RWPE1 (cell line): ENCODE measurements at places on chromosomes 6 and 20.

DNA sequence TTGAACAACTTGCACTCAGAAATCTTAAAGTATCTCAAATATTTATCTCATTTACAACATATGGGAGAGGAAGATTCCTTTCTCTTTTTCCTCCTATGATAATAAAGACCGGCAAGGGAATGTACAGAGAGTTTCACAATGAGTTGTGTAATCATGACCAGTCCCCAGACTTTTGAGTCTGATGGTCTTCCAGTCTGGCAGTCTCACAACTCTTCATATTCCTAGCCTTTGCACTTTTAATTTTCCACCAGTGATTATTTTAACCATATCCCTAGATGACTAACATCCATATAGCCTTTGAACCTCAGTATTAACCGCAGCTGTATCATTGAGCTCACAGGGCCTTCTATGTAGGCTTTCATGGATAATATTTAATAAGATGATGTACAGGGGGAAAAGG lies 278.5 kb downstream of the KHDC1L start:
- no peak for DNase-seq

- DNase-seq: no peak
Measured at GRCh38 chr6:80535914-80536565, 429.6 kb downstream of the BCKDHB start.

DNA sequence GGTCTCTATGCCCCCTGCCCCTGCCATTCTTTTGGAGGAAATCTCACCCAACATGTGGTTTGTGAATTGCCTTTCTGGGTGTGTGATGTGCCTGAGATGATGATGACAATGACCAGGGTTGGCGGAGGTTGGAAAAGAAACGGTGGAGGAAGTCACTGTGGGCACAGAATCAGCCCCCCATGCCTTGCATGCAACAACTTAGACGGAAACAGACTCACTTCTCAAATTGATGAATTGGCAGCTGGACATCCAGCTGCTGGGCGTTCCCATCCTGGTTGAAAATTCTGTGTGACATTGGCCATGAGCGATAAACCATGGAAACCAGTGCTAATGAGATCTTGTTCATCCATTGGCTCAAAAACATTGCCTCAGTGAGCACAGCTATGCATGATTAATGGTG lies 95.8 kb upstream of the LY86 start:
- no peak for DNase-seq

- DNase-seq: no peak
Measured at GRCh38 chr6:593907-594212, 63.0 kb downstream of the HUS1B start.

DNA sequence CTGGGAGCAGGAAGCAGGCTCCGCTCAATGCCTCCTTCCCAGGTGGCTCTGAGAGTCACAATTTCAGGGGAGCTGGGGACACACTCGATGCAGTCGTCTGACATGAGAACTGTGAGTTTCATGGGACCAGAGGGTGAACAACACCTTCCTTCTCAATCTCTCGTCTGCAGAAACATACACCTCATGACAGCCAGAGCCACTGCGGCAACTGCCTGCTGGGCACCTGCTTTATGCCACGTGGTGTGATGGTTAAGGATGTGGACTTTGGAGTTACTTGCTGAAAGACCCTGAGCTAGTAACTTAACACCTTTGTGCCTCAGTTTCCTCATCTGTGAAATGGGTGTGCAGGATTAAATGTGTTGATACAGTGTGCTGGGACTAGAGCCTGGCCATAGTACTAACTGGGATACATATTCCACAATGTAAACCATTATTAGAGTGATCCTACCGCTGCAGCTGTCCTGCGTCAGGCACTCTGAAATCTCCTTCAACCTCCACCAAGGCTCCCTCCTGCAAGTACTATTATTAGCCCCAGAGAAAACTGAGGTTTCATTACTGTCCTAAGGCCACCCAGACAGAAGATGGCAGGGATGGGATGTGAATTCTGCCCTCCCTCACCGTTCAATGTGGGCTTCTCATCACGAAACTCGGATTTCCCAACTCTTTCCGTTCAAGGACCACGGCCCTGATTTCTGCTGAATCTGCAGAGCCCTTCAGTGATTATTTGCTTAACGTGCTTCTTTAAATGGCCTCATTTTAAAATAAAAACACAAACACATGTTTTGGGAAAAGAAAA lies 24.4 kb downstream of the SULF2 start:
- no peak for DNase-seq

GRCh38 chr20:46028772-46029371 lies at the start of gene SLC12A5:
SLC12A5 (plus strand) TSS chr20:46029215; CDS start chr20:46029345, 130 bp downstream.
- no peak for DNase-seq

- DNase-seq: no peak
Measured at GRCh38 chr6:75694406-75694805, 54.6 kb upstream of the MYO6 start.

DNA sequence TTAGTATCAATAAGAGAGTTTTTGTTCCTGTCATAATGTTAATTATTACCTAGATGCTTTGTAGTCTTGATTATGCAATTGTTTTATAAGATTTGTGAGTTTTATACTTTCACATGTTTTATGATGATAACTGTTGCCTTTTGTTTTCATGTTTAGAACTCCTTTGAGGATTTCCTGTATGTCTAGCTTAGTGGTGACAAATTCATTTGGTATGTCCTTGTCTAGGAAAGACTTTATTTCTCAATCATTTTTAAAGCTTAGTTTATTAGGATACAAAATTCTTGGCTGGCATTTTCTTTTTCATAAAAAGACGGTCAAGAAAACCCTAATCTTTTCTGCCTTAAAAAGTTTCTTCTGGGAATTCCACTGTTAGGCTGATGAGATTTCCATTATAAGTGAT lies 849.9 kb upstream of the EYS start:
- DNase-seq: no peak

GRCh38 chr20:17626217-17627007 lies 55.6 kb downstream of the RRBP1 start:
- no peak for DNase-seq

DNA sequence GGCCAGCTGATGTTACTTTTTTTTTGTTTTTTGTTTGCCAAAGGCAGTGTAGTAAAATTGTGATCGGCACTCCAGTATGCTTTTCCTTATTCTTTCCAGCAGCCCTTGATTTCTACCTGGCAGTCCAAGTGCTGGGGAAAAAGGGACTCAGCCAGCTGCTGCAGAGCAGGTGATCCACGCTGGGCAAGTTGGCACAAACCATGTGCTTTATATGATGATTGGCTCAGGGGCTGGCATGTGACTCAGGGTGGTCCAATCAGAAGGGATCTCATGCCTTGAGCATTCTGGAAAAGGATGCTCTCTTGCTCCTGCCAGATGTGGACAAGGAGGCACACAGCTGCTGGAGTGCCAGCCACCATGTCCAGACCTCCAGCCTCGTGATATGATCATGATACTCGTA lies 54.5 kb downstream of the SULF2 start:
- DNase-seq: peak; percentile 75

DNA sequence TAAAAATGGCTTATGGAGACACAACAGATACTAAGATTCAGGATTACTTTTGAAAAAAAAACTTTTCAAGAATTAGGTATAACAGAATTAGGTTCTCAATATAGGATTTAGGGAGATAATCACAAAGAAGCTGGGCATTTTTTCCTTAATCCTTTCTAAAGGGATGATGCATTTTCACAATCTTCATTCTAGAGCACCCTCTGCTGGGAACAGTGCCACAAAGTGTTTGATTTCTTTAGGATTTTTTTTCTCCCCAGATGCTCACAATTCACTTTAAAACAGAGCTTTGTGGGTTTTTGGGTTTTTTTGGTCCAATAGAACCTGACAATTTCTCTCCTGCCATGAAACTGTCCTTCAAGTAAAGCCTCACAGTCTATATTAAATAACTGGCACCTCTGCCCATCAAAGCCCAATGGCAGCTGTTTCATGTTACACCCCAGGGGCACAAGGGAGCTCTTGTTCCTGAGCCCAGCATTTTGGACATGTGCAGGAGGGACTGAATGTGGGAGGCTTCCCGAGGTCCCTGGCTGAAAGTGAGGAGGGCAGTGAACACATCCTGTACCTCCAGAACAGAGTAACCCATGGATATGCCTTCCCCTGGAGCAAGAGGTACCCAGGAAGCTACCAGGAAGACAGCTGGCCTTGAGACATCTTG lies 39.7 kb downstream of the PREP start:
- DNase-seq: no peak
